Activated CD4-positive, alpha-beta T cell treated with anti-CD3 and anti-CD28 coated beads for 36 hours (primary cell): ENCODE measurements at places on chromosomes 3 and 15. TPM values are rescaled to one million over a fixed set of nuclear protein-coding genes. Genes with fewer than 3 reads are reported as not detected.

- H3K27ac ChIP-seq: no peak overlapping the region
- no peaks in the 10 kb centered on the region for H3K4me1 ChIP-seq
- no peak overlapping the region for H3K4me3 ChIP-seq
- peaks cover 2% of the 10 kb centered on the region for H3K27me3 ChIP-seq
- DNase-seq: no peak
Observed at GRCh38 chr3:171788546-171789351, 21.5 kb downstream of the PLD1 start.

- no peak overlapping the region for H3K27ac ChIP-seq
- H3K4me3 ChIP-seq: no peak overlapping the region
- H3K4me1 ChIP-seq: peaks cover 6% of the 10 kb centered on the region
- no peaks in the 10 kb centered on the region for H3K27me3 ChIP-seq
- peaks cover 8% of the 10 kb centered on the region for H3K36me3 ChIP-seq
- no peak for DNase-seq
Observed at GRCh38 chr3:132626955-132627354, 29.9 kb downstream of the ACKR4 start.

DNA sequence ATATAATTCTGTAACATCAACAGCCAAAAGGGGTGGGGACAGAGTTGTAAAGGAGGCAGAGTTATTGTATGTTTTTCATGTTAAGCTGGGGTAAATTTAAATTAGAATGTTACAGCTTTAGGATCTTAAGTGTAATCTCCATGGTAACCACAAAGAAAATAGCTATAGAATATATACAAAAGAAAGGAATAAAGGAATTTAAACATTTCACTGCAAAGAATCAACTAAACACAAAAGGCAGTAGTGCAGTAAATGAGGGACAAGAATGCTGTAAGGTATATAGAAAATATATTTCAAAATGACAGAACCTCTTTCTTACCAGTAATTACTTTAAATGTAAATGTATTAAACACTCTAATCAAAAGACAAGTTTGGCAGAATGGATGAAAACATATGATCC lies 361.7 kb downstream of the SLC9A9 start:
- DNase-seq: no peak
- peaks cover 2% of the 10 kb centered on the region for H3K36me3 ChIP-seq

GRCh38 chr3:73141525-73141924 lies 80.1 kb downstream of the EBLN2 start:
- H3K27ac ChIP-seq: no peak overlapping the region
- no peak overlapping the region for H3K4me3 ChIP-seq
- peaks cover 5% of the 10 kb centered on the region for H3K27me3 ChIP-seq
- no peaks in the 10 kb centered on the region for H3K4me1 ChIP-seq

DNA sequence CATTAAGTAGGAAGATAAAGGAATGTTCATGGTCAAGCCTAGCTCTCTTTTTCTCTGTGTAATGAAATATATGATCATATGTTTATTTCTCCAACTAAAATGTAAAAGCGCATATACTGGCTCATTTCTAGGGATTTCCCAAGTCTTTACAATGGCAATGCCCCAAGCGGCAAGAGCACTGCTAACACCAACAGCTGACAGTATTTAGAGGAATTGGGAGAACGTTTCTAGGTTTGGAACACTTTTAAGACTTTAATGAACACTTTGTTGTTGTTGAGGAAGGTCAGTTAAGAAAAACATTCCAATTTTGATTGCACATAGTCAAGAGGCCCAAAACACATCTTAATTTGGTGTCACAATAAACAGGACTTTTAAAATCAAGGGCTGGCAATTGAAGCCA lies 132.7 kb downstream of the ATP8B4 start:
- no peaks in the 10 kb centered on the region for H3K36me3 ChIP-seq
- H3K4me3 ChIP-seq: no peak overlapping the region
- no peaks in the 10 kb centered on the region for H3K27me3 ChIP-seq
- H3K4me1 ChIP-seq: no peaks in the 10 kb centered on the region
- no peak overlapping the region for H3K27ac ChIP-seq

- H3K36me3 ChIP-seq: no peaks in the 10 kb centered on the region
- no peak for DNase-seq
- H3K27ac ChIP-seq: no peak overlapping the region
Observed at GRCh38 chr3:84175449-84175848, 783.3 kb upstream of the CADM2 start.

DNA sequence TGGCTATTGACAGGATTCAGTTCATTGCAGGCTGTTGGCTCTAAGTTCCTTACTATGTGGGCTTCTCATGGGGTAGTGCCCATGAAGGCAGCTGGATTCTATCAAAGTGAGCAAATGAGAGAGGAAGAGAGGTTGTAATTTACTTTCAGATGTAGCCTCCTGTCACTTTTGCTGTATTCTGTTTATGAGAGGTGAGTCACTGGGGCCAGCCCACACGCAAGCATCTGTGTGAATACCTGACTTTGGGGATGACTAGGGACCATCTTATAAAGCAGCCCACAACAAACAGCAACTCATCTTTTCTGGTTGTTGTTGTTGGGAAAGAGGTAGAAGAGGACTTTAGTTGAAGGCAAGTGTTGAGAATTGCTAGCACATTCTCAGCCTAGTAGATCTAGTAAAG lies 506.3 kb upstream of the GRM7 start:
- no peaks in the 10 kb centered on the region for H3K4me1 ChIP-seq
- no peak for DNase-seq
- H3K27ac ChIP-seq: no peak overlapping the region
- H3K27me3 ChIP-seq: no peaks in the 10 kb centered on the region

DNA sequence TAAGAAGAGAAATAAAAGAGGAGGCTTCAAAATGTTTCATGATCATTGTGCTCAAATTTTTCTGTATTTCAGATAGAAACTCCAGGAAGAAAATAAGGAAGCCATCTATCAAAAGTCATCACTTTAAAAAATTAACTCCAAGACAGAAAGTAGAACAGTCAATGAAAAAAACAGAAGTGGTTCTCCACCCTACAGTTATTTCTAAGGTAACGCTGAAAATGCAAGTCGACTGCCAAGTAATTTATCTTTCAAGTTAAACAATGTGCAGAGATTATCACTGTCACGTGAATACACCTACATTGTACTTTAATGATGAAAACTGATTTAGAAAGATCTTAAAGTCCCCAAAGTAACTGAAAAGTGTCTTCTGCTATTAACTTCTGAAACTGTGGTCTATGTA lies 78.5 kb upstream of the SNRPA1 start:
- H3K27ac ChIP-seq: no peak overlapping the region
- DNase-seq: no peak
- H3K27me3 ChIP-seq: peaks cover 12% of the 10 kb centered on the region
- no peak overlapping the region for H3K4me3 ChIP-seq

The CLDN16 gene
- total RNA-seq: not detected

The ACP3 gene
- not detected for total RNA-seq

The GUCA1C gene
- total RNA-seq: not detected

The LIPH gene
- not detected for total RNA-seq

The CPA3 gene
- total RNA-seq: not detected
